ENCODE measurements at places on chromosomes 5 and 9.

DNA sequence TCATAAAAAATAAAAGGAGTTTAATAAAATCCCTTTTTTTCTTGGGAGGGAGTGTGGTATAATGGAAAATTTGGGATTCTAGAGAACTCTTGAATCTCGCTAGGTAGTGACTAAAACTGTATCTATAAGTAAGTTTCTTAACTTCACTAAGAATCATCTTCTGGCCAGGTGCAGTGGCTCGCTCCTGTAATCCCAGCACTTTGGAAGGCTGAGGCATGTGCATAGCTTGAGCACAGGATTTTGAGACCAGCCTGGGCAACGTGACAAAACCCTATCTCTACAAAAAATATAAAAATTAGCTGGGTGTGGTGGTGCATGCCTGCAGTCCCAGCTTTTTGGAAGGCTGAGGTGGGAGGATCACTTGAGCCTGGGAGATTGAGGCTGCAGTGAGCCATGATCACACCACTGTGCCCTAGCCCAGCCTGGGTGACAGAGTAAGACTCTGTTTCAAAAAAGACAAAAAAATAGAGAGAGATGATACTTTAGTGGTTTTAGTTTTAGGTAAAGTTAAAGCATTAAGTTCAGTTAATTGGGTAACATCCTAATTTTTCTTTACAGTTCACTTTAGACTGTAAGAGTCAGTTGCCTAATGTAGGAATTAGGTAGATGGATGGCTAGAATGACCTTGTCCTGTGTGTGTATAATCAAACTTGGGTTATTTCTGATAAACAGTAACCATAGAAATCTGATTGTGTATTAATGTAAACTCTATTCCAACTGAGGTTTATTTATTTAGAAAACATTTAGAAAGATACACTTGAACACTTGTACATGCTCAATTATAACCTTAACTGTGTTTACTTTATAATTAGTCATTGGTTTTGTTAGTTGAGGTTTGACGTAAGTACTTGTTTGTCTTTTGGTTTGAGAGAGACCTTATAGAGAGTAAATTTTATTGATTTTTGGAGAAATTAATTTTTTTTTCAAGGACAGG, 17.8 kb downstream of the UNC13B start:
- DNase-seq, result no peak

DNA sequence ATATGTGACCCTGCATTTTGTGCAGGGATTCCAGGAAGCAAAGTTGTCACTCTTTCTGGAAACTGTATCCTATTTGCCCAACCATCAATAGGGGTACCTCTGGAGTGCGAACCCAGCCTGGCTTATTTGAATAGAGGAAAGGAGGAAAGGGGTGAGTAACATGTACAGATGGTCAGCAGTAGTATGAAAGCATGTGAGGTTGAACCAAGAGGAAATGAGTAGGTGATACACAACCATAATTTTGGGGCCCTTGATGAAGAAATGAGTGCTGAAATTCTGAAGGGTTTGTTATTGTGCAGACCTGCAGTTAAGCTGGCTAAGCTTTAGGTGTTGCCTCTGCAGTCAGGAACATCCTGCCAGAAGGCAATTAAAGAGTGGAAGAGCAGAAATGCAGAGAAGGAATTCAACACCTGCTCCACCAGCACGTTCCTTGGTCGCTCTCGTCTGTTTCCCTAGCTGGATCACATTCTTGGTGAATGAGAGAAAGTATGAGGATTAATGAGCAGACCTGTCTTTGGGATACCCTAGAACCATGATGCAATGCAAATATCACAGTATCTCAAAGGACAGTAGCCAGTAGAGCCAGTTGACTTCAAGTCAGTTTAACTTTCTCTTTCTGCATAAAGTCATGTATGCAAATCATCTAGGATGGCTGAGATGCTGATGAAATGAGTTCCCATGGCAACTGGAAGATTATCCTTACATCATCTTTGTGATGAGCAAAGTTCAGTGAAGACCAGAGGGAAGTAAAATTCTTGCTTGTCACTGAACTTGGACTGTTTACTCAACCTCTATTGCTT, 13.2 kb upstream of the IL12B start:
- DNase-seq, result no peak

DNA sequence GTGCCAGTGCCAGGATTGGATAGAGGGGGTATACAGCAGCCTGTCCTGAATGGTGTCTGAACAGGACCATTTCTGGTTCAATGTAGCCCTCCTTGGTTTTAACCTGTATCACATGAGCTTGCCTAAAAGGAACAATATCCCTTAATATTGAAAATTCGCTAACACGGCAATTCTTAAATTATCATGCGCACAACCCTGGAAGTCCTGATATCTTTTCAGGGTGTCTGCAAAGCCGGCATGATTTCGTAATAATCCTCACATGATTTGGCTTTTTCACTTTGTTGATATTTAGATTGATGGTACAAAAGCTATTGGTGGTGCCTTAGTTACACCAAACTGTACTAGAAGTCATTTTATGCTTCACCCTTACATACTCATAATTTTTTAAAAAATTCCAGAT, 53.2 kb downstream of the PCSK1 start:
- no peak for DNase-seq

DNA sequence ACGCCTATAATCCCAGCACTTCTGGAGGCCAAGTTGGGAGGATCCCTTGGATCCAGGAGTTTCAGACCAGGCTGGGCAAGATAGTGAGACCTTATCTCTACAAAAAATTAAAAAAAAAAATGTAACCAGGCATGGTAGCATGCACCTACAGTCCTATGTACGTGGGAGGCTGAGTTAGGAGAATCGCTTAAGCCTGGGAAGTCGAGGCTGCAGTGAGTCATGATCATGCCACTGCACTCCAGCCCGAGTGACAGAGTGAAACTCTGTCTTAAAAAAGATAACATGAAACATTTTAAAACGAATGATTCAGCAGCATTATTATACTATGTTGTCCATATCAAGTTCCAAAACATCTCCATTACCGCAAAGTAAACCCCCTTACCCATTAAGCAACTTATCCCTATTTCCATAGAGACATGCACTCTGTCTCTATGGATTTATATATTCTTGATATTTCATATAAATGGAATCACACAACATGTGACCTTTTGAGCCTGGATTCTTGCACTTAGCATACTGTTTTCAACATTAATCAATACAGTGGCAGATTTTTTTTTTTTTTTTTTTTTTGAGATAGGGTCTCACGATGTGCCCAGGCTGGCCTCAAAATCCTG, 56.9 kb upstream of the MTMR12 start:
- DNase-seq, result no peak

- DNase-seq, result no peak
Observed at GRCh38 chr9:90815183-90815943, 13.7 kb downstream of the SYK start.

DNA sequence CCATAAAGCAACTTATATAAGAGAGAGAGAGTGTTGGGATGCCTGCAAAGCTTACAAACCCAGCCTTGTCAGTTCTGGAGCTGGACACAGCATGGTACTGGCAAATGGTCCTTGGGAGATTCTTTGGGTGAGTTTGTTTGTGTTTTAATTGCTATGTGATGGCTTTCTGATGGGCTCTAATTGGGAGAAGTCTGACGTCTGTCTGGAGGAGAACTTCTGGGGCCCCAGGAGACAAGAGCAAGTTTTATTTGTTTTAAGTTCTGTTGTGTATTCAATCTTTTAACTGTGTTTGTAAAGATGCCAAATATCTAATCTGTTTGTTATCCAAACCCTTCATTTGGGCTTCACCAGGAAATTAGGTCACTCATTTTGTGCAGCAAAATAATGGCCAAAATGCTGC, 50.3 kb upstream of the AFAP1L1 start:
- DNase-seq, result no peak

GRCh38 chr5:144191531-144191930, 20.9 kb downstream of the KCTD16 start:
- no peak for DNase-seq
